ENCODE measurements at places on chromosomes 4 and X.

DNA sequence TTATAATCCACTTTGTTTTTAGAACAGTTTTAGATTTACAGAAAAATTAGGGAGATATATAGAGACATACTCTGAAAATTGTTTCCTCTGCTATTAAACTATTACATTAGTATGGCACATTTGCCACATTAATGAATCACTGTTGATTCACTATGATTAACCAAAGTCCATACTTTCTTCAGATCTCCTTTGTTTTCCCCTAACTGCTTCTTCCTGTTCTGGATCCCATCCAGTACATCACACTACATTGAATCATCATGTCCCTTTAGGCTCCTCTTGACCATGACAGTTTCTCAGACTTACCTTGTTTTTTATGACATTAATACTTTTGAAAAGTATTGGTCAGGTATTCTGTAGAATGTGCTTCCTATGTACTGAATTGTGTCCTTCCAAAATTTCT lies 109.2 kb upstream of the EDNRA start:
- DNase-seq, result no peak

DNA sequence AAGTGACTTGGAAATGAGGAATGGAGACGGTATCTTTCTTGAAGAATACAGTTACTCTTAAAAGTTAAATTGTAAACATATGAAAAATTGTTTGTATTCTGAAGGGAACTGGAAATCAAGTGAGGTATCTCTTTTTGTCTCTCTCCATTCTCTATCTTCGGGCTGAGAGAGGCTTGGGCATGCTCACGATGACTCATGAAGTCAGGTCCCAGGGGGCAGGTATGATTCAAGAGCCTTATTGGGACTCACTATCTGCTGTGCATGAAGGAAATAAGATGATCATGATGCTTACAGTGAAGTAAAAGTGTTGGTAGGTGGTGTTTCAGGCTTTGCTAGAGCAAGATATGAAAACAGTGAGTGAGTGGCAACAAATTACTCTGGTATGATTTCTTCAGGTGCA lies 200.4 kb upstream of the PITX2 start:
- no peak for DNase-seq

DNA sequence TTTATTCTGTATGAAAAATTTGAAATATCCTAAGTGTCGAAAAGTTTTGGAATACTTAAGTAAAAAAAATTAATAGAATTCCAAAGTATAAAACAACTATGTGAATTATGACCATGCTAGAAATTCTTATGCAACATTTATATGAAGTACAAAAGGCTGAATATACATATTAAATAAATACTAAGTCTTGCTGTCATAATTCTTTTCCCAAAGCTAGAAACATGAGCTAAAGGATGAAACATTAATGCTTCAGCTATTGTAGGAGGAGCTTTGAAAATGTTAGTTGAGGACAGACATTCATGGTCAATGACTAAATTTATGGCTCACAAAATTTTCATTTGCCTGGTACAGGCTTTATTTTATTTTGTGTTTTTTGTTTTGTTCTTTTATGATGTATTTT lies 207.3 kb downstream of the GABRB1 start:
- DNase-seq, result no peak

GRCh38 chrX:20063716-20064351 lies 52.9 kb downstream of the MAP7D2 start:
- no peak for DNase-seq

GRCh38 chr4:63790377-63790776 lies 618.9 kb downstream of the TECRL start:
- DNase-seq, result no peak

- no peak for DNase-seq
Measured at GRCh38 chr4:71355045-71355444, 16.2 kb downstream of the SLC4A4 start.

DNA sequence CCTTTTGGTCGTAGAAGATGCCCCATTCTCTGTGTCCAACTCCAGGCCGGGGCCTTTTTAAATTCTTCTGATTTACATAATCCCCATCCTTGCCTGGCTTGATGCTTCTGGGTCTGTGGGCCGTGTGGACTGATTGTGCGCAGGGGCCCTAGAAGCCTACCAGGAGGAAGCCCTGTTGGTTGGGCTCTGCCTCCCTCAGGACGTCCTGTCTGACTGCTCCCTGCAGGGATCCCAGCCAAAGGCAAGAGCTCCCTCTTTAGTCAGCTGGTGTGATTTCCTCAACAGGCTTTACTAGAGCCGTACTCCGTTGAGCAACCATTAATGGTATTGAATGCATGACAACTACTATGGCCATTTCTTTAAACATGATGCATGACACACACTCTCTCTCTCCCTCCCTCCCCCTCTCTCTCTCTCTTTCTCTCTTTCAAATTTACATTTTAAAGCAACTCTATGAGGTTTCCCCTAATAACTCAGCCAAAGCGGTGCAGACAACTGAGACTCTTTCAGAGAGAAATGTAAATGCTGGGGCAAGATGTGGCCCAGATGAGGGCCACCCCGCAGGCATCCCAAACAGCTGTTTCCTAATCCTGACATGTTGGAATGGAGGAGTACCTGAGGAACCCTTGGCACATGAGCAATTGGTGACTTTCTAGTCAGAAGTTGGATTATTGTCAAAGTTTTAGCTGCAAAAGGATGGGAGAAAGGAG lies 117.3 kb downstream of the DRD5 start:
- peak; percentile 79 for DNase-seq

All from lung (tissue), 17 donors.